Stimulated activated CD8-positive, alpha-beta memory T cell treated with anti-CD3 and anti-CD28 coated beads, Interleukin-7, amount 100 ng/mL, for 24 hours (primary cell): ENCODE measurements at places on chromosomes 1 and 21.

- no peak for DNase-seq
These were observed 294.9 kb downstream of the LRRIQ3 start for GRCh38 chr1:73903092-73903491.

DNA sequence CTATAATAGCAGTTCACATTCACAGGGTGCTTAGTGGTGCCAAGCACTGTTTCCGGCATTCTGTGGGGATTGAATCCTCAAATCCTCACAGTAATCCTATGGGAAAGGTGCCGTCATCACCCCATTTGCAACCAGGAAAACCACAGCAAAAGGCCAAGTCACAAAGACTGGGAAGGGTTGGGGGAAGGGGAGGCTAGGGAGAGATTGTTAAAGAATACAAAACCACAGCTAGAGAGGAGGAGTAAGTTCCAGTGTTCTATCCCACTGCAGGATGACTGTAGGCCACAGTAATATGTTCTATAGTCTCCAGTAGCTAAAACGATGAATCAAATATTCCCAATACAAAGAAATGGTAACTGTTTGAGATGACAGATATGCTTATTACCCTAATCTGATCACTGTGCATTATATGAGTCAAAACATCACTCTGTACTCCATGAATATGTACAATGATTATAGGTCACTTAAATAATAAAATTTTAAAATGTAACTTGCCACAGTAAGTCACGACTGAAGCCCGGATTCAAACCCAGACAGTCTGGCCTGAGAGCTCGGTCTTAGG, 256.8 kb downstream of the TOMM20 start:
- no peak for DNase-seq

DNA sequence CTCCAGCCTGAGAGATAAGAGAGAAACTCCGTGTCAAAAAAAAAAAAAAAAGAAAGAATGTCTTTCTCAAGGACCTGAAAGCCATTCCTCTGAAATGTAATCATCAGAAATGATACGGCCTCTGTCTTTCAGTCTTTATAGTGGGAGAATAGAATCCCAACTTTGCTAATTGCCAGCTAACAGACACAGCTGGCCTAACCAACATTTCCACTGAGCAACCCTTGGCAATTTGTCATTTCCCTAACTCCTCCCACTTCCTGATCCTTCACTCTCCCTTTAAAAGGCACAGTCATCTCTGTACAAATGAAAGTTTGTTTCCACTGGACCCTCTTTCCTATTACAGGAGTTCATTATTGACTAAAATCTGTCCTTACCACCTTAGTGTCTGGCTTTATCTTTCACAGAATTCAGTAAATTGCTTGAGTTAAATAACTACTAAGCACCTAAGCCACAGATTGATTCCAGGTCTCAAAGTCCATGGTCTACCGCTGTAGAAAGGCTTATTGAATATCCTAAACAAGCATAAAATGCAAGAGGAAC, 4.3 kb upstream of the CBR1 start:
- no peak for DNase-seq

DNA sequence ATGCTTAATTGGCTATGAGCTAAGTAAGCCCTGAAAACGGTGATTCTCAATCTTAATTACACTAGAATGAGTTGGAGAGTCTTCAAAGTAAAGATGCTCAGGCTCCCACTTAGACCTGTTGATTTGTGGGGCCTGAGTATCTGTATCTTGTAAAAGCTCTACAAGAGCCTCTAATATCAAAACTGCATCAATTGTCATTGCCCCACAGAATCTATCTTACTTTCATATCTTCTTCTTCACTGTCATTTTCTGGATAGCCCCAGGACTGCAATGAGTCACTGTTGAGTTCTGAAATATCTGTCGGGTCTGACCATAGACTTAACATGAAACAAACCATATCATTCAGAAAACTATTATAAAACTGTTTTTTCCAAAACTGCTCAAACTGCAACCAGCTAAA, 102.8 kb upstream of the SERTAD4 start:
- DNase-seq = no peak

- DNase-seq = no peak
These were observed 29.9 kb upstream of the PUM1 start for GRCh38 chr1:31095298-31095981.

GRCh38 chr1:64691626-64692025, 53.2 kb upstream of the RAVER2 start:
- no peak for DNase-seq

- no peak for DNase-seq
These were observed 20.2 kb downstream of the A3GALT2 start for GRCh38 chr1:33300673-33301072.
